Activated CD4-positive, alpha-beta T cell treated with anti-CD3 and anti-CD28 coated beads, Interleukin-2, amount 50 U/mL, for 48 hours (primary cell): ENCODE measurements at places on chromosomes 4 and X.

GRCh38 chrX:9071031-9071650 is 37.2 kb upstream of the FAM9B start:
- no peak for DNase-seq

- DNase-seq = no peak
Measured at GRCh38 chr4:131251321-131251720, 1897.8 kb upstream of the PCDH10 start.

DNA sequence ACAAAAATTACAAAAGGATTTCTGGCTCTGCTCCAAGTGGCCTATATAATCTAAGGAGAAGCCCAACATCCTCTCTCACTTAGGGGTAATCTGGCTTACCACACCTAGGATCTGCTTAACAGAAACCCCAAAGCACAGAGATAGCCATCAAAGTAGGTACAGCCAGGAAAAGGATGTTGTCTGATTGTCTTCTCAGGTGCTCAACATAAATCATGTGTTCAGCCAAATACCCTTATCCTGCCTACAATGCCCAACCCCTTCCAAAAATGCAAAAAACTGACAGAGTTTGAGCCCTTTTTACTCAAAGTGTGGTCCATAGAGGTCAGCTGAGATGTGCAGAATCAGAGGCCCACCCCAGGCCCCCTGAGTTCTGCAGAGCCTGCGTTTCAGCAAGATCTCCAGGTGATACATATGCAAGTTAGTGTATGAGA is 53.9 kb downstream of the PPM1K start:
- no peak for DNase-seq

- DNase-seq = no peak
Measured at GRCh38 chrX:139297638-139298037, 232.9 kb upstream of the F9 start.

GRCh38 chrX:65610040-65610439 is 57.4 kb upstream of the MSN start:
- DNase-seq = no peak

DNA sequence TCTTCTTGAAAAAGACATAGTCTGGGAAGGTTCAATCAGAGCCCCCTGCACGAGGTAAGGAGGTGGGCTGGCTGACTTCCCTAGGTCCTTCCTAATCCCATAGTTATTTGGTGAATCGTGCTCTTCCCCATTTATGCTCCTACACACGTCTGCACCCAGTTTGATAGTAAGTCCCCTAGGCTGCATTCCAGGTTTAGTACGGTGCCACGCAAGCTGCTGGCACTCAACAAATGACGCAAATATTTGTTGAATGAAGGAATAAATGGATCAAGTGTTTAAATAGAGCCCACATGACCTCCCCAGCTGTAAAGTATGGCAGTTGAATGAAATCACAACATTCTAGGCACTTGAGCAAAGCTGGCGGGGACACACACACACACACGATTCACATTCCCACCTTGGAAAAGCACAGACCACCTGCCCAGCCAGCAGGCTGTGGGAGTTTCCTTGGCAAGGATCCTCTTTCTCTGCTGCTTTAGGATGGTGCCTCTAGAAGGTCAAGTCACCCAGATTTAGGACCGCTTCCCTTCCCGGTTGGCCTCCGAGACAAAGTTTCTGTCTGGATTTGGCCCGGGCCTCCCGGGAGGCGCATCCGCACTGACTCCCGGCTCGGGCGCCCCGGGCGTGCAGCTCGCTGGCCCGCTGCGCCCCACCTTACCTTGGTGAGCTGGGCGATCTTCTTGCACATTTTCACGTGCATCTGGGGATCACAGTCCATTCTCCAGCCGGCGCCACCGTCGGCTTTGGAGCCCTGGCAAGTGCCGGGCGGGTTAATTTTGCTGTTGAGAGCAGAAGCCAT is 721 bp downstream of the FAM184B start:
- no peak for DNase-seq

DNA sequence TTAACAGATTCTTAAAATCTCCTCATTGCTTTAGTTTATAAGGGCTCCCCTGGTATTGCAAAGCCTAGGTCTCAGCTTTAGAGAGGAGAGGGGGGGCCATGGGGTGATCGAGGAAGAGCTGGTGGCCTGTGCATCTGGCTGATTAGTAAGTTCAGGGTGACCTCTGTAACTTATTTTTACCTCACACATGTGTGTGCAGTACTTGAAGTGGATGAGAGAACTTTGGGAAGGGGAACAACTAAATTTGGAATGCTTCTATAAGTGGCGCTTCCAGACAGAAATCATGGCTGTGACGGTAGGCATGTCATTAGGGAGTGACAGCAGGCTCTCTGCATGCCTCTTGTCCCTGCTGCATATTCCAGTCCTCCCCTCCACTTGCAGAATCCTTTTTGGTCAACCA is 41.9 kb downstream of the FRAS1 start:
- no peak for DNase-seq

DNA sequence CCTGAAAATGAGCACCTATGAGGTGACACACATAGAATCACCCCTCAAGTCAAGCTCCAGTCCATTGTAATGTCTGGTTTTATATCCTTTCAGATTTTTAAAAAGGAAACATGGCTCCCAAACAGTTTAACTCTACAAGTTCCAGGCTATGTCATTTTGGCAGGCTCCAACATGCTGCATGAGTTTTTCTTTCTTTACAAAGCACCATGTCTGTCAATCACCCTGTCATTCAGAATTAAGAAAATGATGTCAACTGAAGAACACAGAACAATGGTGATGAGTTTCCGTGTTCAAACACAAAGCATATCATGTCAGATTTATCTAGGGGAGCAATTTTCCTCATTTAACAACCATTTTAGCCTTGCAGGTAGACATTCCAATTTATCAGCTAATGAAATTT is 106.5 kb downstream of the AMMECR1 start:
- no peak for DNase-seq

DNA sequence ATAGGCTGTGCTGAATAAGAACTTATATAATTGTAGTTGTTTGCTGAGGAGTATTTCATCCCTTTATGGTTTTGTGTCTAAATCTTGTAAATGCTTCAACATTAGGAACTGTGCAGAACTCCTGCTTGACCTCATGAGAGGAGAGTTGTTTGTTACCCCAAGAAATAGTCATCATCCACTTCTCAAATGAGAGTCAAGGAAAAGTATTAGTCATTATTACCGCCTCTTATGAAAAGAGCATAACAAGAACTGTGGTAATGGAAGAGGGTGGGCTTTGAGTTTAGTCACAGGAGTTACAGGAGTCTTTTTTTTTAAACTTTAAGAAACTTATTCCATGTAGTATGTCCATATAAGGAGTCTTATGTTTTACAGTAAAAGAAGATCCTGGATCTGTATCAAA is 132.9 kb downstream of the RAP1GDS1 start:
- no peak for DNase-seq

- peak; percentile 39 for DNase-seq
Measured at GRCh38 chrX:47637546-47638195, 7.9 kb upstream of the CFP start.

GRCh38 chr4:61128682-61129081 is 71.4 kb upstream of the ADGRL3 start:
- DNase-seq = no peak

DNA sequence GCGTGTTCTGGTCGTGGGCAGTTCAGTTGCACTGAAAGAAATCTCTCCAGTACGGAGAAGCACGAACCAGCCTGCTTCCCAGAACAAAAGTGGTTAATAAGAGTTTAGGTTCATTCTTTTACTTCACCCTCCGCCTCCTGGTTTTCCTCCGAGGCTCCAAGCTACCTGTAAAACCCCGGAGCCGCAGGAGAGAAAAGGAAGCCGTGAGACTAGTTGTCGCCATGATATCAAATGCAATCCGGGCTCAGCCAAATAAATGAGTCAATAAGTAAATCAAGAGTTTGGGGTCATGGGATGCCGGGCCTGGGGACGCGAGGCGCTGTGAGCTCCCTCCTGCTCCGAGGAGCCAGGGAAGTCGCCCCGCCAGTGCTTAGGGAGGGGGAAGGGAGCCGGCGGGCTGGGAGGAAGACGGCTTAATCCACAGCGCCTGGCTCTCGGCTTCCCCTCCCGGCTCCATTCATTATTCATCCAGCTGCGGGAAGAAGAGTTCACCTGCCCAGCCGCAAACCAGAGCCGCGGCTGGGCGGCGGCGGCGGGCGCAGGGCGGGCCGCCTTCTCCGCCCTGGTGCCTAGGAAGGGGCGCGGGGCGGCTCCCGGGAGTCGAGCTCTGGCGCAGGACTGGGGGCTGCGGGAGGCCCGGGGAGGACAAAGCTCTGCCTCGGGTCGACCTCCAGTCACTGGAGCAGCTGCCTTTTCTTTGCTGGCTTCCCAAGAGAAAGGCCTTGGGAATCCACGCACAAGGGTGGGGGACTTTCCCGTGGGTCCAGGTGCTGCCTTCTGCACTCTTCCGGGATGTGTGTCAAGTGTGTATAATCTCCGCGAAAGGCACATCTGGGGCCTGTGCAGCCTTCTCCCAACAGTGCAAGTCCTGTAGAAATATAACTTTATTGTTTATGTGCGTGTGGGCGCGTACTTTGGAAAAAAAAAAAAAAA is 1.7 kb downstream of the FRAS1 start:
- peak; percentile 8 for DNase-seq

- DNase-seq = no peak
Measured at GRCh38 chrX:1480082-1480785, 27.5 kb upstream of the ASMTL start.

DNA sequence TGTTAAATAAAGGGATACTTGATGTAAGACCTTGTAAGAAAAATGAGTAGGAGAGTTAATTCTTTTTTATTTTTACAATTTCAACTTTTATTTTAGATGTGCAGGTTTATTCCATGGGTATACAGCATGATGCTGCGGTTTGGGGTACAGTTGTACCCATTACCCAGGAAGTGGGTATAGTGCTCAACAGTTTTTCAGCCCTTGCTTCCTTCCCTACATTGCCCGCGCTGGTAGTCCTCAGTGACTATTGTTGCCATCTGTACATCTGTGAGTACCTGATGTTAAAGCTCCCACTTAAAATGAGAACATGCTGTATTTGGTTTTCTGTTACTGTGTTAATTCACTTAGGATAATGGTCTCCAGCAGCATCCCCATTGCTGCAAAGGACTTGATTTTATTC is 9.7 kb downstream of the CLCN3 start:
- DNase-seq = no peak

DNA sequence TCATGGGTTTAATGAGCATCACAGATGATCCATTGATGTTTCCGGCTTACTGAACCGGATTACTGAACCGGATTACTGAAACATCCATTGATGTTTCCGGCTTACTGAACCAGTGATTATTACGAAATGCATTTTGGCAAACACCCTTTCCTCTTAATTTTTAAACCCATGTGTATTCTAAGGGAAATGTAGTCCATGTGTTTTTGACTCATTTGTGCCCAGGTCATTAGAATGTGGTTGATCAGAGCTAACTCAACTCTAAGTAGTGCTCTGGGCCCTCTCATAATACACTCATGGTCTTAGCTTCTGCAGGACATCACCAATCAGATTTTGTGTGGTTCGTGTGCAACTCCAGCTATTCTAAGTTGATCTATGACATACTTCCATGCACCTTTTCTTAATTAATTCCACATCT is 141.6 kb downstream of the SPATA18 start:
- no peak for DNase-seq

DNA sequence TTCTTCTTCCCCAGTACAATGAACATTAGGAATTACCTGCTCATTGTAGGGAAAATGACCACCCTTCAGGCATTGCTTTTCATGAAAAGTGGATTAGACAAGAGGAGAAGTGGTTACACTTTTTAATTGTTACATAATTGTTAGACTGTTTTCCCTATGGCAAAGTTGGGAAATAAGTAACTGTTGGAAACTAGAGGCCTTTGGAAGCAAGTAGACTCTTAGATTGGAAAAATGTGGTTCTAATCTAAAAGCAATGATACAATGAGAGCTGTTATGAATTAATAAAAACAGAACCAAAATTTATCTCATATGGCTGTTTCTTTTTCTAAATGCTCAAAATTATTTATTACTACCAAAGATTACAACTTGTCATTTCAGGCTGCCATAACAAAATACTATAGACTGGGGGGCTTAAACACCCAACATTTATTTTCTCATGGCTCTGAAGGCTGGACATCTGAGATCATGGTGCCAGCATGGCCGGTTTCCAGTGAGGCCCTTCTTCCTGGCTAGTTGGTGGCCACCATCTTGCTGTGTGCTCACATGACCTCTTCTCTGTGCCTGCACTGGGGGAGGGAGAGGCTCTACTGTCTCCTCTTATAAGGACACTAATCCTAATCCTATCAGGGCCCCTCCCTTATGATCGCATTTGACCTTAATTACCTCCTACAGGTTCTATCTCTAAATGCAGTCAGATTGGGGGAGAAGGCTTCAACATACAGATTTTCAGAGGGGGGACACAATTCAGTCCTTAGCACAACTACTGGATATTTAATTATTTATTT is 12.5 kb downstream of the CC2D2A start:
- no peak for DNase-seq

GRCh38 chrX:11535156-11535919 is 130.4 kb downstream of the ARHGAP6 start:
- DNase-seq = no peak
